G401 (cell line): ENCODE measurements at places on chromosomes 2 and 18.

GRCh38 chr2:189014449-189015138 is 40.4 kb downstream of the COL3A1 start:
- no peak for DNase-seq

- DNase-seq: no peak
These were observed 6.2 kb downstream of the ASXL2 start for GRCh38 chr2:25872134-25872533.

DNA sequence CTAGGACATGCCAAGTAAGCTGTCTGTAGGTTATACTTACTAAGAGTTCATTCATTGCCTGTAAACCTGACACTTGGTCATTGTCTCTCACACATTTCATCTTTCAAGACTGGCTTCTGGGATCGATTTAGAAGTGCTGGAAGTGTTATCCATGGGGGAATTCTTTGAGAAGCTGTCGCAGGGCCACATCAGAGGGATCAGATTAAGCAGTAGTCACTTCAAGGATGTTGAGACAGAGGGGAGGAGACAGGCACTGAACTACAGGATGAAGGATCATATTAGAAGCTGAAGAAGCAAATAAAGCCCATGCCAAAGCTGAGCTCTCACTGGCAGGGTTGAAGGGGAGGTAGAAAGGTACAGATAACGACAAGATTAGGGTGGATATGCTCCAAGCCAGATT is 49.0 kb downstream of the CDK15 start:
- no peak for DNase-seq

DNA sequence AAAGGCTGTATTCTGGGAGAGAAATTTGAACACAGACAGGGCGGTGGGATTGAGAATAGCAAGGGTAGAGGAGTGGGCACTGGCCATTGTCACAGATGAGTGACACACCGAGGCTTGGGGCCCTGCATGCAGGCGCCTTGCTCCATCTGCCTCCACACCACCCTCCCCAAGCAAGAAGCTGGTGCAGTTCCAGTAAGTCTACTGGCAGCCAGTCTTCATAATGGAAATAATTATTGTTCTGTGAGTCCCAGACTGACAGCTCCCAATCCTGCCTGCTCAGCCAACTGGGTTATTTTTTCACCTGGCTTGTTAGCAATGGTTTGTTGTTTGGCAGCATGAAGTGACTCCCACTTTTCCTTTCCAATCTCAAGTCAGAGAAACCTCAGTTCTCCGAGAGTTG is 13.0 kb downstream of the TTC32 start:
- peak; percentile 9 for DNase-seq

DNA sequence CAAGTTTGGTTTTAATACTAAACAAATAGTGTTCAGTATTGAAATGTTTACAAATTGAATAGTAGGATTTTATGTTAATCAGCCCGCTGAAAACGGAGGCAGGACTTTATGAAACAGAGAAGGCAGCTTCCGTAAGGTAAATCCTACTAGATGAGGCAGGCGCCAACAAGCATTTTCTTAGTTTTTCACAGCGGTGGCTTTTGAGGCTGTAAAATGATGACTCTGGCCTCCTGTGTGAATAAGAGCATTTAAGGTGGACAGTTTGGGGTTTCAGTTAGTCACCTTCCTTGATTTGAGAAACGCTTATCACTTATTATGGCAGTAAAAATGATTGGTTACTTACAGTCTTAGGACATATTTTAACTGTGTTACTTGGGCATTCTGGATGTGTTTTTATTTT is 212.9 kb downstream of the PTGR3 start:
- no peak for DNase-seq

- DNase-seq: no peak
These were observed 70.2 kb downstream of the SOCS6 start for GRCh38 chr18:70359071-70359470.

- no peak for DNase-seq
These were observed 1932.0 kb downstream of the SUCLG1 start for GRCh38 chr2:82527124-82527523.

- DNase-seq: no peak
These were observed 125.7 kb downstream of the KCTD1 start for GRCh38 chr18:26422472-26423162.

DNA sequence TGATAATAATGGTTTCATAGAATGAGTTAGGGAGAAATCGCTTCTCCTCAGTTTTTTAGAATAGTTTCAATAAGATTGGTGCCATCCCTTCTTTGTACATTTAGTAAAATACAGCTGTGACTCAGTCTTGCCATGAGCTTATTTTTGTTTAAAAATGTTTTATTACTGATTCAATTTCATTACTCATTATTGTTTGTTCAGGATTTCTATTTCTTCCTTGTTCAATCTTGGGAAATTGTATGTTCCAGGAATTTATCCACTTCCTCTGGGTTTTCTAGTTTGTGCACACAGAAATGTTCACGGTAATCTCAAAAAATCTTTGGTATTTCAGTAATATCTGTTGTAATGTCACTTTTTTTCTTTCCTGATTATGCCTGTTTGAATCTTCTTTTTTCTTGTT is 371.5 kb upstream of the SETBP1 start:
- no peak for DNase-seq

DNA sequence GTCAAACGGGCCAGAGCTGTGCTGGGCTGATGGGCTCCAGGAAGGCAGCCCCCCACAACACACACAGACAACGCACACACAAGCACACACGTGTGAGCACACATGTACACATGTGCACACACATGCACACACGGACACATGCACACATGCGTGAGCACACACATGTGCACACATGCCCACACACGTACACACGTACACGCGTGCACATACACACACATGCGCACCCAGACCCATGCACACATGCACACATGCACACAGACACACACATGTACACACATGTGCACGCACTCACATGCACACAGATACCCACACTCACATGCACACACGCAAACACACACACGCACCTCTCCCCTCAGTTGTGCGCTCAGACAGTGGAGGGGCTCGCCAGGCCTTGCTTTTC is 31.2 kb upstream of the HPCAL1 start:
- no peak for DNase-seq

GRCh38 chr2:138601458-138602165 is 100.0 kb downstream of the SPOPL start:
- no peak for DNase-seq
